ENCODE measurements at places on chromosomes 12 and 14.

GRCh38 chr12:110351119-110351518 lies 52.4 kb downstream of the ANAPC7 start:
- DNase-seq: no peak

DNA sequence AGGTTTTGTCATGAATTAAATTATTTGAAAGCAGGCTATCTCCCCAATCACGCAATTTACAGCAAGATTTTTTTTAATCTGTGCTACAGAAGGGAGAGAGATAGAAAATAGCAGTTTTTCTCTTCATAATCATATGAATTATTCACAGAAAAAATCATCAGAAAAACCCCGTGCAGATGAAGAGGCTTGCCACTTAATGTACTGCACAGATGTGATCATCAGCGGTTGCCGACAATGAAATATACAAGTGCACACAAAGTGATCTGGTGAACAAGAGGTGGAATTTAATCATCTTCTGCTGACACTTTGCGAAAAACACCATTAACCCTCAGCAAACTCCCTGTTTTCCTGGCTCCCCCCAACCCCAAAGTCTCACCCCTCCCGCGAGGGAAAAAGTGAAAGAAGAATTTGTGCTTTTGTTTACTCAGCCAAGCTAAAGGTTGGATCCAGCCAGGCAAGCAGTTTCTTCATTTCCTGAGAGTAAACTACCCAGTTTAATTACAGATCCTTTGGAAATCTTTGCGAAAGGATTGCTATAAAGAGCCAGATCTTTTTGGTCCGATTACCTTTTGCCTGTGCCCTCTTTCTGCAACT lies 3.1 kb upstream of the LMO3 start:
- DNase-seq: no peak

- no peak for DNase-seq
These were observed 49.7 kb downstream of the KICS2 start for GRCh38 chr12:64172143-64172970.

GRCh38 chr14:61701946-61702345 lies 6.6 kb downstream of the HIF1A start:
- no peak for DNase-seq

DNA sequence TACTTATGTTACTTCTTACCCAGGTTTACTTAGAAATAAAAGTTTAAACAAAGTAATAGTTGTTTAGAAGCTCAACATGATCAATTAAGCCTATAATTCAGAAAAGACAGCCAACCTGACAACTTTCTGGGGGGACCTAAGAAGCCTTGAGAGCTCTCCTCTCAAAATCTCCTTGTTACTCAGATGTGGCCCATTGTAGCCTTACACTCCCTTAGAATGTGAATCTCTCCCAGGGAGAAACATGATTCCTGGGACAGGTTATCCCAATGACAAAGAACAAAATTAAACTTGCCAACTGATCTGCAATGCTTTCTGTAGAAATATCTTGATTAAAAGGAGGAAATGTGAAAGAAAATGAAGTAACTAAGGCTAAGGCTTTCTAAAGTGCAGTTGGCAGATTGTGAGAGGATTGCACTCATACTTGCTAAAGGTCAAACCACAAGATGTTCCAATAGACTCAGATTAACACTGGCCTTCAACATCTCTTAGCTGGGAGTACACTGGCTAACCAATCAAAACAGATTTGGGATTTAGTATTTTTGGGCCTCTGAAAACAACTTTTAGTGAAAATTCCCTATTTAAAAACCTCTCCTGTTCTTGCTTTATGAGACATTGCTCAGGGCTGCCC lies 72.3 kb upstream of the TMX1 start:
- no peak for DNase-seq

DNA sequence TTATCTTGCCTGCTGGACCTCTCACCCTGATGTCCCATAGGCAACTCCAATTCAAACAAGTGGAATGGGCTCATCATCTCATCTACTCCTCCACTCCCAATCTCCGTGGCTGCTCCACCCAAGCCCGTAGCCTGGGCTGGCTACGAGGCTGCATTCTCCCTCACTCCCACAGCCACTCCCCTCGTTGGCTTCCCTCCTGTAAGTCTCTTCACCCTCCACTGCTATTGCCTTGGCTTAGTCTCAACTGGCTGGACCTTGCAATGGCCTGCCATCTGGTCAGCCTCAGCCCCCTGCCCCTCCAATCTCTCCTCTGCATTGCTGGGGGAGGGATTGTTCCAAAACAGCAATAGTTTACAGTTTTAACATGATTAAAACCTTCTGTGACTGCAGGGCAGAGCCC lies 44.4 kb upstream of the PELI2 start:
- DNase-seq: no peak

- DNase-seq: no peak
These were observed 4.9 kb upstream of the RIC8B start for GRCh38 chr12:106769546-106769945.

DNA sequence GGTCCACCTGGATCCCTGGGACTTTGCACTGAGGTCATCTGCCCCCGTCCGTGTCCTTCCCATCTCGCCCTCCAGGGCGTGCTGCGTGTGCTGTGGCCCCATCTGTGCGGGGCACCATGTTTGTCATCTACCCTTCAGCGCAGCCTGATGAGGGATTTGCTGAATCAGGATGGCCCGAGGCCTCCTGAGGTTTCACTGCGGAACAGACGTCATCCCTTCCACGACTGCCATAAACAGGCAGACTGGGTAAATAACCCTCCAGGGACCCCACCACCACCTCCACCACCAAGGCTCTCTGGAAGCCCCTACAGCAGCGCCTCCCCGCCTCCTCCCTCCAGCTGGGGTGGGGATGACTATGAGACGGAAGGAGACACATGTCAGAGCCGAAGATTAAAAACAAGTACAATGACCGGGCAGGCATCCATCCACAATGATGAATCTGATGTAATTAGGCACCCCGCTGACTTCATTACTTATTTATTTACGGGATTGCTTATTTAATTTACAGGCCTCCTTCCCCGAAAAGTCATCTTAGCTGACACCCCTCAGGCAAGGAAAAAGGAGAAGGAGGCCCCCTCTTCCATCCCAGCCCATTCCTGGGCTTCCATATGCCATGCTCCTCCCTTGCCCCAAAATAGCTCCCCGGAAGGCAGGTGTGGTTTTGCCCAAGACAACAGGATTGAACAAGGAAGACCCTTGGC lies 39.4 kb downstream of the NCOR2 start:
- no peak for DNase-seq

- DNase-seq: no peak
These were observed 440.9 kb downstream of the NAV3 start for GRCh38 chr12:78271546-78271945.

GRCh38 chr12:101824831-101825230 lies 5.9 kb downstream of the GNPTAB start:
- no peak for DNase-seq

GRCh38 chr14:81179631-81180030 lies 41.1 kb downstream of the GTF2A1 start:
- DNase-seq: no peak

- no peak for DNase-seq
These were observed 39.0 kb upstream of the C12orf75 start for GRCh38 chr12:105291531-105291930.

DNA sequence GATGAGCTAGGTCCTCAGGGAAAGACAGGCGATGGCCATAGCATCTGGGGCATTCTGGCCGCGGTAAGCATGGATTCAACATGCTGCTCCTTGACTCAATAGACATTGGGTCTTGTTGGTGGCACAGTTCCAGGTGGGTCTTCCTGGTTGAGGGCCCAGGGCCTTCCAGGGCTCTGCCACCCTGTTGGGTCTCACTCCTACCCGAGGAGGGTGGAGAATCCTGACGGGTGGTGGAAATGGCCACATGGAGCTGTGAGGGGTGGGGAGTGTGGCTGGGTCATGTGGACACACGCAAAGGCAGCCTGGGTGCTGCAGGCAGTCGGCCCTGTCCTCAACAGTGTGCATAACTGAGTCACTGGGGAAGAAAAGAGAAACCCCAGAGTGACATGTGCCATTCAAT lies 148.1 kb downstream of the KIF26A start:
- DNase-seq: no peak
